ENCODE measurements at places on chromosomes 5 and 9.
A peak's percentile ranks its signal among the peaks of the same experiment; 100 is the strongest.

DNA sequence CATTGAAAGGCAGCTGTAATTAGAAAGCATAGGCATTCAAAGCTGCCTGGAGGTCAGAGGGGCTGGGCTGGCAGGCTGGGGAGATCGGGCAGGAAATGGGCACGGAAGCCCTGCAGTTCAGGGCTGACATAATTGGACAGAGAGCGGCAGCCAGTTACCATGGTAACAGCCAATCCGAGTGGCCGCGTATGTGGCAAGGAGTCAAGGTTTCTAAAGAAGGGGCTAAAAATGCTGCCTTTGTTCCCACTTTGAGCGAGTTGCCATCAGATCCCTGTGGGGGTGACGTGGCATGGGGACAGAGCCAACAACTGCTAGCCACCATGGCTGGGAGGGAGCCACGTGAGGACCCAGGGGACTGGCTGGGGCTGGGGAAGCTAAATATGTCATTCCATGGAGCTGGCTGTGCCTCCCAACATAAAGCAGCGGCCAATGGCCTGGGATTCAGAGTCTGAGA, 44.7 kb upstream of the NDFIP1 start:
- no peak for DNase-seq

DNA sequence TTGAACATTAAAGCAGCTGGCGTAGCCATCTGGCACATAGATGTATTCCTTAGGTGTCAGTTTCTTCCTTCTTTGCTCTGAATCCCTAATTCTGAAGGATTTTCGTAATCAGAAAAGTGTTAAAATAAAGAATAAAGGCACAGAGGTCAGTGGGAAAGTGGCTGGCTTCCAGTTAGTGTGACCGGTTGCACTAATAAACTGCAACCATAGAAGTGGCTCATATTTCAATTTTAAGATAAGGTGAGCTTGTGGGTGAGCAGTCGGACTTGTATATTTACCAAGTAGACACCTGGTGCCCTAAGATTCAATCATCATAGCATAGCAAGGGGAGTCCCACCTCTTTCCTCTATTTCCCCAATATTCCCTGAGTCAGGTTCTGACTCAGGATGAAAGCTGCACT, 459.6 kb downstream of the ACTL7B start:
- no peak for DNase-seq

GRCh38 chr9:21904371-21904770, 89.8 kb downstream of the CDKN2A start:
- DNase-seq, result no peak

DNA sequence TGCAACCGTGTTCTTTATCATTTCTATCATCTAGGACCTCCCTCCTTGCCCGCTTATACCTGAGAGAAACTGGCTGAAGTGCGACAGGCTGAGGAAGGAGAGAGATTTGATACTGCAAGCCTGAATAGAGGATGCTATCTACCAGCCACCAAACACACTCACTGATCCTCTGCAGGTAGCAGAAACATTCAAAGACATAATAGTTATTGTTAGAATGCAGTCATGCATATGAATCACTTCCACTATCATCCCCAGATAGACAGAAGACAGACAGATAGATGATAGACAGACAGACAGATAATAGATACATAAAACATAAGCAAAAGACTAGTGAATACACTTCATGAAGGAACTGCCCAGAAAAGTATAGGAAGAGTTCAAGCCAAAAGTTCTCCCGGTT, 32.9 kb downstream of the FAM81B start:
- DNase-seq, result no peak

- no peak for DNase-seq
Measured at GRCh38 chr5:154178661-154179060, 11.9 kb upstream of the GALNT10 start.

DNA sequence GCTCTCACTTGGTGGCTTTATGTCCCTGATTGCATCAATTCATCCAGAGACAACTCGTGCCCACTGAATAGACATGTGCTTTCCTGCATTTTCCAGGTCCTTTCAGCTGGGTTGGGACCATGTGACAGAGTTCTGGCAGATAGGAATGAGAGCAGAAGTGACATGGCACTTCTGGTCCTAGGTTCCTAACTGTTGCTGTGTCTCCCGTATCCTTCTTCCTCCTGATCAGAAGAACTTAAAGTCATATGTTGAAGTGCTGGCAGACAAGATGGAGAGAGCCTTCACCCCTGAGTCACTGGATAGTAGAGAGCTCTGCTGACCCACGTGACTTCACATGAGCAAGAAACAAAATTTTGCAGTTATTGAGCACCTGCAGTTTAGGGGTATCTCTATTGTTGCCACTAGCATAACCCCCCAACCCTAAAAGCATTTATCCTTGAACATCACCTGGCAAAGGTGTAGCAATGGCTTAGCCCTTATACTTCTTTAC, 80.0 kb downstream of the NREP start:
- DNase-seq, result no peak

GRCh38 chr5:157049605-157050004, 9.3 kb downstream of the HAVCR1 start:
- DNase-seq, result no peak

DNA sequence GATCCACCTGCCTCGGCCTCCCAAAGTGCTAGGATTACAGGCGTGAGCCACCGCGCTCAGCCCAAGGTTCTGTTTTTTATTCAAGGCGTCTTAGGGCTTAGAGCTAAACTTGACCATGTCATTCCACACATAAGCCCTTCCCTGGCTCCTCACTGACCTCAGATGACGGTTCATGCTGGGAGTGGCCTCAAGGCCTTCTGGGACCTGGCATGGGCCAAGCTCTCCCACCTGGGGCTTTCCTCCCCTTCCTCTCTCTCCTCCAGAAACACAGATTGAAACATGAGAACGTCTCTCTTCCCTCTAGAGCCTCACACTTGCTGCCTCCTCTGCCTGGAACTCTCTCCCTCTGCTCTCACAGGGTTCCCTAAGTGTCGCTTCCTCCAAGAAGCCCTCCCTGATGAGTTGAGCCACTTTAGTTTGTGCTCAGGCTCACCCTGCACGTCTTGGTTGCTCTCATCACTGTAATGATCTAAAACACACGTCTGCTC, 155.6 kb upstream of the IER5L start:
- DNase-seq, result no peak

GRCh38 chr9:83649080-83649479, 26.1 kb downstream of the IDNK start:
- peak; percentile 71 for DNase-seq

DNA sequence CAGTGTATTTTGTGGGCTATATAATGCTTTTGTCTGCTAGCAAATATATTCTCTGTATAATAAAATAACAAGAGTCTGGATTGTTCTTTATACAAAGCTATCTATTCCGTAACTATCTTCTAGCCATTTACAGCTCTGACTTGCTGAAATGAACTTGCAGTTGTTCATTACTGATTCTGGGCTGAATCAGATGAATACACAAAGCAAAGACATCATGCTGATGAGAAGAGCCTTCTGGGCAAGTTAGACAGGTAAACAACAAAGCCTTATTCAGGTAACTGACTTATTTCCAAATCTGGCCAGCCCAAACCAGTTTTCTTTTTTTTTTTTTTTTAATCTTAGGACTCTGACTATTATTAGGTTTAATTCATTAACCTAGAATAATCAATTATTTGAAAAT, 255.5 kb downstream of the KIAA0825 start:
- DNase-seq, result no peak

DNA sequence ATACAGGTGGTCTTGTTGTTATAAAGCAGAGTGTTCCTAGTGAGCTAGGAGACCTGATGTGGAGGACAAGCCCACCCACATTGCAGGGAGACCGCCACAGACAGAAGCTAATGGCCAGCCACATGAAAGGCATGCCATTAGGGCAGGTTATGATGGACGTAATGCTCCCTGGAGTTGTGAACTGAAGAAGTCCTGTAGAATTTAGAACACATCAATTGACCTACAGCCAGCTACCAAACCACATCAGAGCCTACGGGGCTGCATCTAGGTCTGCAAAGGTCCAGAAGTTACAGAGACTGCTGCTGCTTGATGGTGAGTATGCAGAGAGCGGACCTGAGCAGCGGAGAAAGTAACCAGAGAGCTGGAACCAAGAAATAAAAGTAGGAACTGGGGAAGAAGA, 116.6 kb downstream of the LPAR1 start:
- no peak for DNase-seq

- no peak for DNase-seq
Measured at GRCh38 chr5:123610209-123610608, 98.2 kb downstream of the CSNK1G3 start.

- no peak for DNase-seq
Measured at GRCh38 chr9:3888497-3888858, 362.7 kb upstream of the RFX3 start.

- DNase-seq, result no peak
Measured at GRCh38 chr9:99509900-99510535, 287.9 kb downstream of the SEC61B start.

DNA sequence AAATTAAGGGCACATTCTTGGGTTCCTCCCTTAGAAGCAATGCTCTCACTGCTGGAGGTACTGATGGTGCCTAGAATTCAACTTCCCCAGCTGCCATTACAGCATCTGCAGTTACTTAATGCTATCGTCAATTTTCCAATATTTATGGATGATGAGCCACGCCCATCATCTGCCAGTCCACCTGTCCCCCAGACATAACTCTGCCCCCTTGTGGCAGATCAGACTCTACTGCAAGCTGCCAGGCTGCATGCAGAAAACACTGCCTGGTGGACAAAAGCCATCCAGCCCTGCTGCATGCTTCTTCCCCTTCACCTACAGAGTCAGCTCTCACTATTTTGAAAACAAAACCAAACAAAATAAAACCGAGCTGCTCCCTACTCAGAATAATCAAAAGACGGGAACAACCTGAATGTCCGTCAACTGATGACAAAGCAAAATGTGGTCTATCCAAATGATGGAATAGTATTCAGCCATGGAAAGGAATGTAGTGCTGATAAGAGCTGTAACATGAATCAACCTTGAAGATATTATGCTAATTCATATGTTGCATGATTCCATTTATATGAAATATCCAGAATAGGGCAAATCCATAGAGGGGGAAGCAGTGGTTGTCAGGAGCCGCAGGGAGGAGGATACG, 66.4 kb downstream of the RETREG1 start:
- DNase-seq, result peak; percentile 2

GRCh38 chr5:15594977-15595568, 95.1 kb downstream of the FBXL7 start:
- no peak for DNase-seq

DNA sequence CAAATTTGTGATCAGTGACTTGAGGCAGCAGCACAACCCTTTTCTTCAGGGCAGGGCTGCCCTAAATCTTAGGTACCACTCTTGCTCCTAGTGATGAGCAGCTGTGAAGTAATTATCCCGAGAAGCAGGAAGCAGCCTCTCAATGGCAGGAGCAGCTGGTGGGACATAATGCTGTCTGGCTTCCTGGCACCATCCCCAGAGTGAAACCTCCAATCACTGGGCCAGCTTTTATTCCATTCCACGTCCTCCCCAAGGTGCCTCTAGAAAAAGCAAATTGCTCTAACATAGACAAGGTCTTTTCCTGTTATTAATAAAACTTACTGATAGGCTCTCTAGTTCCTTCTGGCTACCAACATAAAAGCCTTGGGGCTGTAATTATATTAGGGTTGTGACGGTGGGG, 154.0 kb downstream of the FRMD3 start:
- no peak for DNase-seq

GRCh38 chr5:79227484-79228025, 8.4 kb upstream of the JMY start:
- DNase-seq, result no peak

DNA sequence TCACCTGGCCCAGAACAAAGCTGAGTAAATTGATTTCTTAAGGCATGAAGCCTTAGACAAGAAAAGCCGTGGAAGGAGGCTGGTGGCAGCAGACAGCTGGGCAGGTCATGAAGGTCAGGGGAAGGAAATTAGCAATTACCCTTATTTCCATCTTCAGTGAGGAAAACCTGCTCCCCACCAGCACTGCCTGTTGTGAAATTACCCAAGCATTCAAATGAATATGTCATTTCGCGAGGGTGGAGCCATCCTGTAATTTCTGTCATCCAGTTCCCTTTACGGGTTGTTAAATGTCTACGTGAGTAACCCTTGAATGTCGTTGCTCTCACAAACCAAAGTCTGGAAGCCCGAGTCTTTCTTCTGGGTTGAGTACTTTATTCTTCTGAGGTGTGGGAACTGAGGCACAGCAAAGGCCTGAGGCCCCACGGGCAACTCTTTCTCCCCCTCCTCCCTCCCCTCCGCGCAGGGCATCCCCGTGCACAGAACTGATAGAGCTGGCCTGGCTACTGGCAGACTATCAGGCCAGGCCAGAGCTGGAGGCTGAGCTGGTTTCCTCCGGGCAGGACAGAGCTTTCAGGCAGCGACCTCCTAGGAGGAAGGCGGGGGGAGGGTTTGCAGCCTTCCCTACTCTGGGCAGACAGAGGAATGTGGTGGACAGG, 22.0 kb upstream of the AK3 start:
- DNase-seq, result no peak

DNA sequence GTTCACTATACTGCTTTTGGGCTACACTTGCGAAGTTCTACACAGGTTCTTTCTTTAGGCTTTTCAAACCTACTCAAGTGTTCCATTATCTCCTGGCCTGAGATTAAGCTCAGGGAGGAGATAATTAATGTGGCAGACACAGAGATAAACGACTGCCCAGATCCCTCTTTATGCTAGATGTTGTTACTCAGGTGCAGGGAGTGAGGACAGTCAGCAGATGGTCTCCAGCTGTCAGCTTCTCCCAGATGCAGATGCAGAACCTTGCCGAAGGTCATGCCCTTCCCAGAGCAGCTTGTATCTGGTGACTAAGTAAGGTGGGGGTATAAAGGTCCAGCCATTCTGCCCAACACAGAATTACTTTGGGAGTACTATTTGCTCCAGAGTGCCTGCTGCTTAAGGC, 166.2 kb downstream of the ZNF462 start:
- DNase-seq, result no peak

GRCh38 chr9:134268747-134269146, 57.5 kb upstream of the RXRA start:
- DNase-seq, result no peak

GRCh38 chr5:132220491-132220890, 7.2 kb downstream of the P4HA2 start:
- DNase-seq, result no peak

GRCh38 chr9:136023410-136024225, 62.4 kb upstream of the UBAC1 start:
- DNase-seq, result no peak

- DNase-seq, result no peak
Measured at GRCh38 chr9:76191493-76191892, 202.7 kb downstream of the RFK start.

DNA sequence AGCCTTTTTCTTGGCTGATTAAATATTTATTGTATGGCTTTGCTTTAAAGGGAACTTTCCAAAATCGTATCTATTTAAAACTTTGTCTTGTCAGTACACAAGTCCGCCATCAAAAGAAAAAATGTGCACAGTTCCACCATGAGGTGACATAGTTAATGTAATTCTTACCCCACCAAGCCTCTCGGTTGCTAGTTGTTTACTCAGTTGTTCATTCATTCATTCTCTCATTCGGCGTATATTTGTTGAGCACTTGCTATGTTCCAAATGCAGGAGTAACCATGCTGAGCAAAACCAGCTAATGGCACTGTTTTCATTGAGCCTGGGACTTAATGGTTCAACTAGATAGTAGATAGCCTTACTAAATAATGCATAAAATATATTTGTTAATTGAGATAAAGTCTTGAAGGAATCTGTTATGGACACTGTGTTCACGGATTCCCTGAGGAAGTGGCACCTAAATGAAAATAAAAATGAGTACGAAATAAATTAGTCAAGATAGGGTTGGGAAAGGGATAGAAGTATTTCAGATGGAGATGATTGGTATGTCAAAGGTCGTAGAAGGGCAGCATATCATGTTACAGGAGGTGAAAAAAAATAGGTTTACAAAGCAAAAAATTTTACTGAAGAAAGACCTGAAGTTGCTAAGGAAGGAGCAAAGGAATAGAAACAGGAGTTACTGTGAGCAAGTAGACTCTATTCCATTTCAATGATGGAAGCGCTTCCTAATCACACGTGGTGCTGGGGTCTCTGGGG, 1.5 kb downstream of the DCAF10 start:
- DNase-seq, result no peak

Measured in stimulated activated CD4-positive, alpha-beta T cell treated with anti-CD3 and anti-CD28 coated beads, Interleukin-1b, Interleukin-23, amount 100 ng/mL, for 4 hours (primary cell).